Stimulated activated CD4-positive, alpha-beta T cell treated with anti-CD3 and anti-CD28 coated beads, TNF-alpha, amount 100 ng/mL, for 24 hours (primary cell): ENCODE measurements at places on chromosomes 12 and 14.

DNA sequence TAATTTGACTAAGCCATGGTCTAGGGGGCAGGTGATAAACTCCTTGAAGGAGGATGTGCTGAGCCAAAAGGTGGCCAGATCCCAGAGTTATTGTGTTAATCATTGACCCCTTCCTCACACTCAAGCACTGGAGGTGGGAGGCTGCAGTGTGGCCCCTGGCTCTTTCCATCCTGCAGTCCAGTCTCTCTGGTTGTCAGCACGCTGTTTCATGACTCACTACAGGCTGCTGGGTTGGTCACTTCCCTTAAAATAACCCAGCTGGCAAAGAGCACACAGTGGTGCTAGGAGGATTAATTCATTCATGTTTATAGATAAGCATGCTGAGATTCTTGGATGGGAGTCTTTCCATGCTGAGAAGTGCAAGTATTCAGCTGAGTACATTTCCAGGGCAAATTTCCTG, 228.9 kb downstream of the ANO2 start:
- no peak for DNase-seq

DNA sequence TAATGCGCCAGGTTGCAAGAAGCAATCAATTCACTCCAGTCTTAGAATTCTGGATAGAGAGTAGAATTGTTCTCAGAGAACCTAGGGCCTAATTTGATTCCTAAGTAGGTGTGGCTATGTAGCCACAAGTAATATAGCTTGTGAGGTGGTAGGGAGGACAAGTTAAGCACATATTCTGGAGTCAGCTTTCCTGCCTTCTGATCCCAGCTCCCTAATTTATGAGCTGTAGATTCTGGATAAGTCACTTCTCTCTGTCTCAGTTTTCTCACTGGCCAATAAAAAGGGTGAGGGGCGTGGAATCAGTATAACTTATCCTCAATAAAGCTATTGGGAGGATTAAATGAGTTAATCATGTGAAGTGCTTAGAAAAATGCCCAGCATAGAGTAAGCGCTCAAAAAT, 3.0 kb upstream of the SNW1 start:
- no peak for DNase-seq

- no peak for DNase-seq
These were observed 66.0 kb upstream of the CPSF6 start for GRCh38 chr12:69173368-69173767.

DNA sequence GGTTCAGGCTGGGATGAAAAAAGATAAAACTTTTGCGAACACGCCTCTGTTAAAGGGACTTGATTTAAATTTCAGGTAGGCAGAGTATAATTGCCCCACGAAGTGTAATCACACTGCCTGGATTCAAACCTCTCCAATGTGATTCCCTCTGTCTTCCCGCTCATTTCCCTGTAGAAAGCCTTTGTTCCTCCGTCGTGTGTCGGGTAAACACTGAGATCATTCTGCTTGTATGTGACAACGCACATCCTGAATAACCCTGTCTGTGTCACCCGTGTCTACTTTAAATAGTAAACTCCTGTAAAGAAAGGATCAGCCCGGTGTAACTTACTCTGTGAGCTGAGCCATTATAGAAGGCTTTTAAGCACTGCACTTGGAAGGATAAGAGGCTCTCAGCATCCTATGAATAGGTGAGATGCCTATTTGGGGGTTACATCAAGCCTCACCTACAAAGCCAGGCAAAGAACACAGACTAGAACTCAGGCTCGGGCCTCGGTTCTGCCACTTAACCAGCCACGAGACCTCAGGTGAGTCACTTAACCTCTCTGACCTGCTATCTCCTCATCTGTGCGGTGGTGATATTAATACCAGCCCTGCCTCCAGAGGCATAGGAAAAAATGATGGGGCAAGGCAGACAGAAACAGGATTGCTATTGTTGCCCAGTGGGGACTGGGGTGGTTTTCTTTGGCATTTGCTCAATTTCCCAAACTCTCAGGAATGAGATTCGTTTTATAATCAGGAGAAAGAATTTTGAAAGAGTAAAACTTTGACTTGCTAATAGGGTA, 74.2 kb downstream of the RBM19 start:
- no peak for DNase-seq

DNA sequence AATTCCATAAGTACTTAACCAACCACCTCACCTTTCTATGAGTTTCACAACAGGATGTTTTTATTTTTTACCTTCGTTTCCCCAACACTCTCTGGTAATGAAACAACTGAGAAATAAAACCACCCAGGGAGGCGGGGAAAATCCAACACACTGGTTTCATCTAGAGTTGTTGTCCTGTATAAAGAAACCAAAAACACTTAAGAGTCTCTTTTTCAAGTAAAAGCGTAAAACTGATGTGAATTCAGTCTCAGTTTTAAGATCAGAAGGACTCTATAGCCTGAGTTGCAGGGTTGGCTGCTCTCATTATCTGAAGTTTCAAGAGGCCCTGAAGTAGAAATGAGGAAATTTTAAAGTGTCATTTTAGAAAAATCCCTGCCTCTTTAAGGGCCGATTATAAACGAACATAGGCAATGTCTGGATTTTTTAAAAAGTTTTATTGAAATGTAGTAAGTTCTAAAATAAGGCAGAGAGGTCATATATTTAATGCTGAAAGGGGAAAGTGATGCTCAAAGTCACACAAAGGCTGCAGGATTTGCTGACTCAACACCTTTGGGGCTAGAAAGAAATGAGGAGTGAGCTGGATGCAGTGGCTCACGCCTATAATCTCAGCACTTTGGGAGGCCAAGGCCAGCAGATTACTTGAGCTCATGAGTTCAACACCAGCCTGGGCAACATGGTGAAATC, 27.2 kb downstream of the HIGD1C start:
- DNase-seq: peak; percentile 18

DNA sequence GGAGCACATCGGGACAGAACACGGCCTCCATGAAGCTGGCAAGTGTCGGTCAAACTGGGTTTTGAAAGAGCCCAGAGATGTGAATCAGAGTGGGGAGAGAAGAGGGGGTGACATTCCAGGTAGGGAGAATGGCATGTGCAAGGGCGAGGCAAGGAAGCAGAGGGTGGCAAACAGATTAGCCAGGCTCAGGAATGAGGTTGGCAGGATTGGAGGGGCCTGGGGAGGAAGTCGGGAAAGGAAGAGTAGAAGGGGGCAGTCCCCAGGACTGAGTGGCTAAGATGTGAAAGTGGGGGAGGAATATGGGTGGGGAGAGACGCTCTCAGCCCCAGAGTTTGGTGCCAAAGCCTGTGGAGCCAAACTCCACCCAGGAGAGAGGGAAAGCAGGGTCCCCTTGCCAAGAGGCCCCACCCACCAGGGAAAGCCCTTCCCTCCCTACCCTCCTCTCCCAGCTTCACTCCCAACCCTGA, 5.5 kb upstream of the HDAC7 start:
- DNase-seq: no peak

DNA sequence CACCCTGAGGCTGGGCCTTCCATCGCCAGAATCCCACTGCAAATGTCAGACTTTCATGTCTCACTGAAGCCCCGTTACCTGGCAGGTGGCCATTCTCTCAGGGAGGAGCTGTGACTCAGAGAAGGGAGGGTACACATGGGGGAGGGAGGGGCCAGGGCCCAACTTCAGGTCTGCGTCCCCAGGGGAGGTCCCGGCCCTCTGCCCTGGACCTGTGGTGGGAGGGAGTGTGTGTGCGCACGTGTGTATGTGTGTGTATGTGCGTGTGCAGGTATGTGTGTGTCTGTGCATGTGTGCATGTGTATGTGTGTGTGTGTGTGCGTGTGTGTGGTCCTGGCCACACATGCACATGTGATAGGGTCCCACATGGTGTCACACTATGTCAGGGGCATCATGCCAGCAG, 50.9 kb downstream of the MVK start:
- DNase-seq: no peak

DNA sequence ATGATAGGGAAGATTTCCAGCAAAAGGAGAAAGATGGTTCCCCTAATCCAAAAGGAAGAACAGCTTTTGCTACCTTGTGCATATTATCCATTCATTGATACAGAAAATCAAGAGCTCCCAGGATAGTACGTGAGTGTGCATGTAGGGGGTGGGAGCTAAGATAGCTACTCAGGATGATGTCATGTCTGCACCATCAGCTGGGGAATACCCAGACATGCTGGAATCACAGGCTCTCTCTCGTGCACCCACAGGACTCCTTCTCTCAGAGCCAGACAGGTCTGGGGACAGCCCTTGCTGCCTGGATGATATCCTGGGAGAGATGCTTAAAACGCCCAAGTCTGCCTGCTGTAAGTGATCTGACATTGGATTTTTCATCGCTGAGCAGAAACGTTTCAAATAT, 38.9 kb downstream of the FOXN3 start:
- no peak for DNase-seq

DNA sequence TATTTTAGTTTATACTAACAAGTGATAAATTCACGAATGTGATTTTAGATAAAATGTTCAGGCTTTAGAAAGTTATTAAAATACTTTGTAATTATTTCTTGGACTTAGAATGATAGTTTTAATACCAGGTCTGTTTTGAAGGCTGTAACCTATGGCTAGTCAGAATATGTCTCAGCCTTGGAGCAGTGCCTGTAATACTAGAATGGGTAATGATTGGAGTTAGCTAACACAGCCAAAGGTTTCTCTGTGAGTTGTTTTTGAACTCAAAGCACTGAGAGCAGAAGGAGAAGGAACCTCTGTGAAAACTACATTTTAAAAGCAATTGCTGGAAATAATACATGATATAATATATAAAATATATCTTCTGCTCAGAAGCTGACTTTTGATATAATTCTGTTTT, 110.1 kb downstream of the TMEM117 start:
- DNase-seq: no peak

DNA sequence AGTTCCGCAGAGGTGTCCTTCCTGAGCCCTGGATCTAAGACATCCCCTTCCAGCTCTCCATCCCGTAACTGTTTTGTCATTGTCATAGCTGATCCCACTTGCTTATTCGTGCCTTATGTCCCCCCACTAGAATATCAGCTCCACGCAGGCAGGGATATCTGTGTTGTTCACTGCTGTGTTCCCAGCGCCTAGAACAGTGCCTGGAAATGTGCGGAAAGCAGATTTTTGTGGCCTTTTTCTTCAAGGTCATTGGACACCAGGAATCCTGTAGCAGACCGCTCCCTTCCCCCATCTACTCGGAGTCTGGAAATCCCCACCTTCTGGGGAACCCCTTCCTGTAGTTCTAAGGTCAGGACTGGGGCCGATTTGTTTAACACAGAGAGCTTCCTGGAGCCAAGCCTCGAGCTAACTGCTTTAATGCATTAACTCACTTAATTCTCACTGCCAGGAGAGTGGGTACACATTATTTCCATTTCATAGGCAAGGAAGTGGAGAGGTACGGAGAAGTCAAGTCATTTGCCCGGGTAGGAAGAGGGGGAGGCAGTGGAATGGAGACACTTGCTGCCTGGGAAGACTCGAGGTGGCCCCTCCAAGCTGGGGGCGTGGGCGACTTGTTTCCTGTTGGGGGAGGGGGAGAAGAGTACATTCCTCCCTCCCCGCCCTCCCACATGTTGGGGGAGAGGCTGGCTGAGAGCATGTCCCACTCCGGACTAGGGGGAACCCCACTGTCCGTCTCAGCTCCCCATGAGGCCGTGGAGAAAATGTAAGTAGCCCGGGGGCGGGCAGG, 1.2 kb upstream of the SH2B3 start:
- DNase-seq: peak; percentile 81

DNA sequence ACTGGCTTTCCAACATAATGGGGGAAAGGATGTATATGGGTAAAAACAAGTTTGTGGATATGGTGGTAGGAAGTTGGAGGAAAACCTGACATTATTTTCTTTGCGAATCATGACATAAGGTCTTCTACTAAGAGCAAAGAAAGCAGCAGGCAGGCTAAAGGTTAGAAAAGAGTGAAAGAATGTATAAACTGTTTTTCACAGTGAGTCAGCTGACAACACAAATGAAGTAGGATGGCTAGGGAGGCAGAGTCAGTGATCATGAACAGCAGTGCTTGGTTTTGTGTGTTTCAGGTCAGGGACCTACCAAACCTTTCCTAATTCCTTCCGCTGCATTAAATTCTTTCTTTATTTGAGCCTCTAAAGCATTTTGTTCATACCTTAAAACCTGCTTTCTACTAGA, 46.3 kb upstream of the CATSPERB start:
- no peak for DNase-seq

GRCh38 chr12:77387214-77387613, 321.8 kb upstream of the E2F7 start:
- no peak for DNase-seq

DNA sequence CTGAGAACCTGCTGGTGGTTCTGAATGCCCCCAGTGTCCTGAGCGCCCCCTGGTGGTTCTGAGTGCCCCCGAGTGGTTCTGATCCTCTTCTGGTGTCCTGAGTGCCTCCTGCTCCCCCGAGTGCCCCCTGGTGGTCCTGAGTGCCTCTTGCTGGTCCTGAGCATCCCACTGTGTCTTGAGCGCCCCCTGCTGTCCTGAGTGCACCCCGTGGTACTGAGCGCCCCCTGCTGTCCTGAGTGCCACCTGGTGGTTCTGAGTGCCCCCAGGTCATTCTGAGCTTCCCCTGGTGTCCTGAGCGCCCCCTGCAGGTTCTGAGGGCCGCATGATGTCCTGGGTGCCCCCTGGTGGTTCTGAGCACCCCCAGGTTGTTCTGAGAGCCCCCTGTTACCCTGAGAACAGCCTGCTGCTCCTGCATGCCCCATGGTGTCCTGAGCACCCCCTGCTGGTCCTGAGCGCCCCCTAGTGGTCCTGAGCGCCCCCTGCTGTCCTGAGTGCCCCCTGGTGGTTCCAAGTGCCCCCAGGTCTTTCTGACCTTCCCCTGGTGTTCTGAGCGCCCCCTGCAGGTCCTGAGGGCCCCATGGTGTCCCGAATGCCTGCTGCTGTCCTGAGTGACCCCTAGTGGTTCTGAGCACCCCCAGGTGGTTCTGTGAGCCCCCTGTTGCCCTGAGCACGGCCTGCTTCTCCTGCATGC, 1165.4 kb downstream of the TMEM121 start:
- DNase-seq: peak; percentile 81

- no peak for DNase-seq
These were observed 19.0 kb downstream of the SCARB1 start for GRCh38 chr12:124844411-124845397.

- DNase-seq: no peak
These were observed 1.5 kb upstream of the PLEKHG3 start for GRCh38 chr14:64702493-64703394.

DNA sequence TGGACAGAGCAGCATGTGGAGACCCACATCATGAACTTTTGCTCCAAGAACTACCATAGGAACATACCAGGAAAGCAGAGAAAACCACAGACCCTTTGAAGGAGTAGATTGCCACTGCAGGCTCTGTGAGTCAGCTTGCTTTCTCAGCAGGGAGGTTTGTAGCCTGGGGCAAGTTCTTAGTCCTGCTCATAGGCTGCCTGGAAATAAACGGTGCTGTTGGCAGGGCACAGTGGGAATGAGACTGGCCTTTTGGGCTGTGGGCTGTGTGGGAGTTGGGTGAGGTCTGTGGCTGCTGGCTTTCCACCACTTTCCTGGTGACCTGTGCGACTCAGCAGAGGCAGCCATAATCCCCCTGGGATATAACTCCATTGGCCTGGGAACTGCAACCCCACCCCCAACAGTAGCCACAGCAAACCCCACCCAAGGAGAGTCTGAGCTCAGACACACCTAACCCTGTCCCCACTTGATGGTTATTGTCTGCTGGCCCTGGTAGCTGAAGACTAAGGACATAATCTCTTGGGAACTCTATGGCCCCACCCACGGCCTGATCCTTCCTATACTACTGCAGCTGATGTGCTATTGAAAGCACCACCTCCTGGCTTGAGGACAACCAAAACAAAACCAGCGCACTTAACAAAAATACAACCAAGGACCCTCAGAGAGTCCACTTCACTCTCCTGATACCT, 192.1 kb upstream of the GARIN6 start:
- DNase-seq: no peak

- no peak for DNase-seq
These were observed 83.2 kb downstream of the ITPR2 start for GRCh38 chr12:26749781-26750180.

GRCh38 chr14:64711039-64711438, 6.8 kb downstream of the PLEKHG3 start:
- DNase-seq: no peak
